ENCODE measurements at places on chromosomes 12 and 14.

GRCh38 chr12:18165889-18166288 is 75.9 kb upstream of the RERGL start:
- no peak for DNase-seq

- no peak for DNase-seq
These were observed 137.3 kb downstream of the FOXN3 start for GRCh38 chr14:89279649-89280232.

GRCh38 chr14:20278414-20278813 is 27.3 kb downstream of the TTC5 start:
- DNase-seq = peak; percentile 80

GRCh38 chr12:90841336-90841735 is 113.6 kb downstream of the CCER1 start:
- no peak for DNase-seq

DNA sequence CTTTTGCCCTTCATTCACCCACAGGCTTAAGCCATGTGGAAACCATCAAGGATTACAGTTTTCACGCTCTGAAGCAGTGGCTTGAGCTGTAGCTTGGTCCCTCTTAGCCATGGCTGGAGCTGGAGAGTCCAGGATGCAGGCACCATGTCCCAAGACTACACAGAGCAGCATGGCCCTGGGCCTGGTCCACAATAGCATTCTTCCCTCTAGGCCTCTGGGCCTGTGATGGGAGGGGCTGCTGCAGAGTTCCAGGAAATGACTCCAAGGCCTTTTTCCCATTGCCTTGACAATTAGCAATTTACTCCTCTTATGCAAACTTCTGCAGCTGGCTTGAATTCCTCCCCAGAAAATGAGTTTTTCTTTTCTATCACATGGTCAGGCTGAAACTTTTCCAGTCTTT is 211.3 kb downstream of the RERGL start:
- DNase-seq = no peak

DNA sequence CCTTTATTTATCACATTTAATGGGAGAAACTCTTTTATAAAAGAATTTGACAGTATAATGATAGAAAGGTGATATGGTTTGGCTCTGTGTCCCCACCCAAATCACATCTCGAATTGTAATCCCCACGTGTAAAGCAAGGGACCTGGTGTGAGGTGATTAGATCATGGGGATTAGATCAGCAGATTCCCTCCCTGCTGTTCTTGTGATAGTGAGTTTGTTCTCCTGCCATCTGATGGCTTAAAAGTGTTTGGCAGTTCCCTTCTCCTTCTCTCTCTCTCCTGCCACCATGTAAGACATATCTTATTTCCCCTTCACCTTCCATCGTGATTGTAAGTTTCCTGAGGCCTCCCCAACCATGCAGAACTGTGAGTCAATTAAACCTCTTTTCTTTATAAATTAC is 1110.3 kb downstream of the FLRT2 start:
- DNase-seq = no peak

GRCh38 chr12:22856178-22856577 is 231.2 kb downstream of the ETNK1 start:
- DNase-seq = peak; percentile 66

- DNase-seq = no peak
These were observed 81.9 kb upstream of the ATF7IP start for GRCh38 chr12:14283489-14284144.

DNA sequence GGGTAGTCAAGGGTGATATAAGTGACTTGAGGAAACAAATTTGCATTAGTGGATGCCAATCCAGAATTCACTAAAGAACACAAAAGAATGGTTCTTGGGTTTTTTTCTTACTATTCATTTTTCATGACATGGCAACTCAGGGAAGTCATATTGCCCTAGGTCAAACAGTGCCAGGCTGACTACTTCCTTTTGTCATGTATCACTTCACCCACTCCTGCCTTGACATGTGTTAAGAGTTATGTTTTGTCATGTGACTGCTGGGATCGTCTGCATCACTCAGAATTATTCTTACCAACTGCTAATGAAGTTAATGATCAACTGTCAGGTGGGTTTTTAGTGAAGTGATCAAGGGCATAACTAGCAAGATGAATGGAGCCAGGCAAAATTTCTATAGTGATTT is 74.2 kb downstream of the PRORP start:
- DNase-seq = no peak

DNA sequence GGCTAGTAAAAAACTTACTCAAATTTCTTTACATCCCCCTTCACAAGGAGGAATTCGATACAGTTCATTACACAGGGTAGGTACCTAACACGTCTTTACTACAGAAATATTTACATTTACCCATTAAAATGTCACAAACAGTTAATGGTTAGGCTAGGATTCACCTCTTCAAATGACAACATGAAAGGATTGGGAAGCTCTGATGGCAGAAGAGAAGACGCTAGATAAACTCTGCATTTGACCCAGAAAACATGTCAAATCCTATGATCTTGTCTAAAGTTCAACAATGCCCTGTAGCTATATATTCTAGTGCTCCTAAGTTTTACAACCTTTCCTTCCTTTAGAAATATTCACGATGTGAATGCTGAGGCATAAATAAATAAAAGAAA is 64.8 kb downstream of the DENND5B start:
- DNase-seq = no peak

DNA sequence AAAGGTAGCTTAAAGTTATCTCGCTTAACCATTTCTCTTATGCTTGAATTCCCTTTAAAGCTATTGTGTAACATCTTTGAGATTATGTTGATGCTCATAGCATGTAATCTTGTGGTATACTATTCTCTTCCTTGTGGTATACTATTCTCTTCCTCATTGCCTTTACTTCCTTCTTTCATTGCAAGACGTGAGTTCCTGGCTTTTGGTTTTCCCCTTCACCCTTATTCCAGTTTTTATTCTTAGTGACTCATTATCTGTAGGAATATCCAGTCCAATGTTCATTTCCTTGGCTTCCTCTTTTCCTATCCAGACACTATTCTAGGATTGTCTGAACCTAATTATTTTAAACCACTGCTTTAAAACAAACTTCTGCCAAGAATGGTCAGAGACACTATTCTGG is 564.0 kb downstream of the CCER1 start:
- DNase-seq = no peak
